ENCODE measurements at places on chromosomes 2 and 18. TPM values are rescaled to one million over a fixed set of nuclear protein-coding genes. Genes with fewer than 3 reads are reported as not detected.

DSG4 gene
- total RNA-seq = not detected

BMP10 gene
- not detected for total RNA-seq

SNED1 gene
- total RNA-seq = 35.2 TPM

DSC3 gene
- not detected for total RNA-seq

FBXO36 gene
- total RNA-seq = 6.9 TPM

EMILIN2 gene
- 23.9 TPM for total RNA-seq

FEV gene
- not detected for total RNA-seq

ZDBF2 gene
- total RNA-seq = 14.9 TPM

GRCh38 chr2:235001237-235002133 lies 49.7 kb downstream of the SH3BP4 start:
- DNase-seq = no peak
- no peak overlapping the region for H3K4me3 ChIP-seq
- no peaks in the 10 kb centered on the region for H3K36me3 ChIP-seq
- H3K27me3 ChIP-seq = no peaks in the 10 kb centered on the region
- H3K27ac ChIP-seq = no peak overlapping the region

GRCh38 chr18:53070788-53071187 lies 730.8 kb downstream of the DCC start:
- no peak overlapping the region for H3K4me3 ChIP-seq
- H3K27me3 ChIP-seq = no peaks in the 10 kb centered on the region

GRCh38 chr18:6022845-6023244 lies 127.5 kb upstream of the TMEM200C start:
- H3K4me1 ChIP-seq = no peaks in the 10 kb centered on the region
- no peaks in the 10 kb centered on the region for H3K27me3 ChIP-seq
- H3K36me3 ChIP-seq = no peaks in the 10 kb centered on the region
- no peak for DNase-seq
- no peak overlapping the region for H3K4me3 ChIP-seq

DNA sequence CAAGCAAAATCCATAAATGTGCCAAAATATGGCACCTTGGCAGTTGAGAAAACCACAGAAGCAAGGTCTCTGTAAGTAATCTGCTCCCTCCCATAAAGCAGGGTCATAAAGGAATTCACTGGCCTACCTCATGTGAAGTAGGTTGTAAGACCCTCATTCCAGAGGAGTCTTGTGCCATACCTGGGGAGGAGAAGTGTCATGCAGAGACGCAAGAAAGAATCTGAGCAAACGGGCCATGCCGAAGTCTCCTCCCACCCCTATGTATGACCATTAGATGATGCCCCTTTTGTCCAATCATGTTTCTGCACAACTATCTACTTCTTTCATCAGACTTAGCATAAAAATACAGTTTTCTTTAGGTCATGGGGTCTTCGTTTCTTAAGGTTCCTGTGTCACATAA lies 14.6 kb downstream of the NMUR1 start:
- no peaks in the 10 kb centered on the region for H3K27me3 ChIP-seq
- no peak overlapping the region for H3K4me3 ChIP-seq
- H3K4me1 ChIP-seq = no peaks in the 10 kb centered on the region
- H3K27ac ChIP-seq = no peak overlapping the region

- no peak overlapping the region for H3K27ac ChIP-seq
- peaks cover 4% of the 10 kb centered on the region for H3K36me3 ChIP-seq
- no peaks in the 10 kb centered on the region for H3K27me3 ChIP-seq
- no peaks in the 10 kb centered on the region for H3K4me1 ChIP-seq
- DNase-seq = no peak
These were observed 37.7 kb downstream of the ZNF407 start for GRCh38 chr18:74635224-74635975.
